ENCODE measurements at places on chromosomes 5 and 9.

DNA sequence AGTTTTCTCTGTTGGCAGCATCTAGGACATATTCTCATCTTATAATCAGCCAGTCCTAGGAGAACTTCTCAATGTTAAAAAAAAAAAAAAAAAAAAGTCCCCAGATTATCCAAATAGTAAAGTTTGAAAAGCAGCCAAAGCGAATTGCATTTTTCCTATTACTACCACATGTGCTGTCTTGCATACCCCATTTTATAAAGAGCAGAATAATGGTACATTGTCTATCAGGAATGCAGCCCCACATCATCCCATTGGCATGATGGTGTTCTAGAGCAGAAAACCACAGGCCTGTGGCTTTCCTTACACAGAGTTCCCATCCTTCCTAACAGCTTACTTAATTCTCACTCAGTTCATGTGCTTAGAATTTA, 381.6 kb downstream of the TMEM38B start:
- no peak for DNase-seq

- no peak for DNase-seq
Observed at GRCh38 chr5:137146402-137146890, 352.7 kb downstream of the SPOCK1 start.

DNA sequence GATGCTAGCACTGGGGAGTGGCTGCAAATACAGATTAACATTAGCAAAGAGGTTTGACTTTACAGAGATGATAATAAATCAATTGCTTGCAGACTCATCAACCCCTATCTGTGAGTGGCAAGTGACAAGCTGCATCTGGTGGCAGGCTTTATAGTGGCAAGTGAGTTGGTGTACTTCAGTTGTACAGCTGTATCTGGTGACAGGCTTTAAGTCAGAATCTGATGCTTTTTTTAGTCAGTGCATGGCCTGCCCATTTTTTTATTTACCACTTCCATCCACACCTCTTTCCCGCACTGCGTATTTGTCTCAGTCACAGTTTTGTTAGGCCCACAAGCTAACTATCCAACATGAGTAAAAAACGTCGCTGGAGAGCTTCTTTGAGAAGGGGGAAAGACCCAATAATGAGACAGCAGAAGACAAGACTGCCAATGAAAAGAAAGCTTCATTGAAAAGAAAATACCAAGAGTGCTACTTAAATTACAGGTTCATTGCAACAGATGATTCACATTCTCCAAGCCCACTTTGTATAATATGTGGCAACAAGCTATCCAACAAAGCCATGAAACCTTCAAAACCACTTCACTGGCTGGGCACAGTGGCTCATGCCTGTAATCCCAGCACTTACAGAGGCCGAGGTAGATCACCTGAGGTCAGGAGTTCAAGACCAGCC, 23.1 kb downstream of the ANP32B start:
- DNase-seq: no peak

- no peak for DNase-seq
Observed at GRCh38 chr5:26948921-26949320, 89.5 kb downstream of the CDH9 start.

DNA sequence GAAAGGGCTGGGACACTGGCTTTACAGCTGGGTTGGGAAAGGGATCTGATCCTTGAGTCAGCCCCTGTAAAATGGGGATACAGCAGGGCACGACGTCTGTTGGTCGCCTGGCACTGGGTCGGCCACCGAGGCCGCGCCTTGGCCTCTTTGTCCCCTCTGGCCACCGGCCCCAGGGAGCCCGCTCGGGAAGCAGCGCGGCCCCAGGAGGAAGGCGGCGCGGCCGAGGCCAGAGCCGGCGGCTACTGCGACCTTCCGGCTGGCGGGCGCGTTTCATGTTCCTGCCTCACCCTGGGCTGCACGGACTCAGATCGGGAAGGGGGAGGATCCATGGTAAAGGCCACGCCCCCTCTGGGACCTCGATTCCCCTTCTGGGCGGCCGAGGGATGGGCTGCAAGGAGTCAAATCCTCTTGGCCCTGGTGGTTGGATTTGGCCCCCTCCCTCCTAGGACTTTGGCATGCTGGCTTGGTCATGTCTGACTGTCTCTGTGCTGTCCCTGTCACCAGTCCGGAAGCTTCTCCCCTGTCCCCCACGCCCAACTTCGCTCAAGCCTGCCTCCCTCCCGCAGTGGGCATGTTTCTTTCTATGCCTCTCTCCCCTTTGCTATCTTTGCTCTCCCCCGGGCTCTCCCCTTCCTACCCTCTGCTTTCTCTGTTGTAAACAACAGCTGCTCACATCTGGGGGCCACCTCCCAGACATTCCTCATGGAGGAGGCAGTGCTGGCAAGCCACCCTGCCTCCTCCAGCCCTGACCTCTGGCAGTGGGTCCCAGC, 25.8 kb downstream of the FPGS start:
- DNase-seq: no peak

- DNase-seq: no peak
Observed at GRCh38 chr5:42948961-42949347, 91.2 kb downstream of the ANXA2R start.

GRCh38 chr5:1329111-1329579, 15.8 kb downstream of the CLPTM1L start:
- DNase-seq: no peak

GRCh38 chr9:25684321-25684720, 6.1 kb upstream of the TUSC1 start:
- DNase-seq: no peak

GRCh38 chr5:180790020-180790419, 12.6 kb downstream of the MGAT1 start:
- DNase-seq: no peak

GRCh38 chr5:96256795-96257470, 176.1 kb downstream of the PCSK1 start:
- DNase-seq: no peak

- DNase-seq: no peak
Observed at GRCh38 chr5:147659166-147659929, 123.2 kb downstream of the JAKMIP2 start.

GRCh38 chr5:73135429-73136054, 15.2 kb downstream of the TMEM171 start:
- no peak for DNase-seq

DNA sequence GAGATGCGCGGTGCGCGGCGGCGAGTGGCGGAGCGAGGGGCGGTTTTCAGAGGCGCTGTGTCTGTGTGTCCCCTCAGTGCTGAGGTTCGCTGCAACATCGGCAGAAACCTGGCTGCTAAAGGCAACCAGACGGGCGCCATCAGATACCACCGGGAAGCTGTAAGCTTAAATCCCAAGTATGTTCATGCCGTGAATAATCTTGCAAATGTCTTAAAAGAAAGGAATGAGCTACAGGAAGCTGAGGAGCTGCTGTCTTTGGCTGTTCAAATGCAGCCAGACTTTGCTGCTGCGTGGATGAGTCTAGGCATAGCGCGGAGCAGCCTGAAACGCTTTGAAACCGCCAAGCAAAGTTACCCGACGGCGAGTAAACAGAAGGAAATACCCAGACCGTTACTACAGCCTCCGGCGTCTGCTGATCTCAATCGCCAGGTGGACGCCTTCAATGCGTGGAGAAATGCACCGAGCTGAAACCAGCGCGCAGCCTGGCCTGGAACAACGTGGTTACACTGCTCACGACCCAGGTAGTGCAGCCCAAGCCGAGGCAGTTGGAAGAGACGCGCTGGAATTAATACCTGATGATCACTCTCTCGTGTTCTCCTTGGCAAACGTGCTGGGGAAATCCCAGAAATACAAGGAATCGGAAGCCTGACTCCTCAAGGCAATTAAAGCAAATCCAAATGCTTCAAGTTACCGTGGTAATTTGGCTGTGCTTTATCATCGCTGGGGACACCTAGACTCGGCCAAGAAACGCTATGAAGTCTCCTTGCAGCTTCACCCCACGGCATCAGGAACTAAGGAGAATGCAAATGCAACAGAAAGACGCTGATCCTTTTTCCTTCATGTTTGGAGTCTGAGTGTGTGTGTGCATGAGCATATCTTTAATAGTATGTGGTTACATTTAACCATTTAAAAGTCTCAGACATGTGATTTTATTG, 15.9 kb downstream of the OR2V1 start:
- DNase-seq: no peak

GRCh38 chr5:41334758-41335157, 121.4 kb upstream of the C6 start:
- DNase-seq: no peak

DNA sequence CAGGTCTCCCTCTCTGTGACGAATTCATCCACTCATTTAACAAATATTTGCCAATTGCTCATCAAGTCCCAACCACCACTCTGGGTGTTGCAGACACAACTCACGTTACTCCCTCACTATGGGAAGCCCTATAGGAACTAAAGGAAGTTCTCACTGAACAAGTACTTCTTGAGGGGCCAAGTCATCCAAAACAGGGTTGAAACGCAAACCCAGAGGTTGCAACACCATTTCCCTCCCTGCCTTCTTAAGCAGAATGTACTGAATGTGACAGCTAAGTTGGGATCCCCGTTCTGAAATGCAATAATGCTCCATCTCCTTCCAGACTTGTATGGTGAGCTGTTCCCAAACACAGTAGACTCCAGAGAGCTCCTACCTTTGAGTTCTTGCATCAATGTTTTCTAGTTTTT, 34.3 kb downstream of the EPB41L4B start:
- DNase-seq: no peak

GRCh38 chr5:35143841-35144240, 86.4 kb downstream of the PRLR start:
- DNase-seq: no peak

GRCh38 chr9:2478421-2478820, 143.2 kb upstream of the VLDLR start:
- no peak for DNase-seq

DNA sequence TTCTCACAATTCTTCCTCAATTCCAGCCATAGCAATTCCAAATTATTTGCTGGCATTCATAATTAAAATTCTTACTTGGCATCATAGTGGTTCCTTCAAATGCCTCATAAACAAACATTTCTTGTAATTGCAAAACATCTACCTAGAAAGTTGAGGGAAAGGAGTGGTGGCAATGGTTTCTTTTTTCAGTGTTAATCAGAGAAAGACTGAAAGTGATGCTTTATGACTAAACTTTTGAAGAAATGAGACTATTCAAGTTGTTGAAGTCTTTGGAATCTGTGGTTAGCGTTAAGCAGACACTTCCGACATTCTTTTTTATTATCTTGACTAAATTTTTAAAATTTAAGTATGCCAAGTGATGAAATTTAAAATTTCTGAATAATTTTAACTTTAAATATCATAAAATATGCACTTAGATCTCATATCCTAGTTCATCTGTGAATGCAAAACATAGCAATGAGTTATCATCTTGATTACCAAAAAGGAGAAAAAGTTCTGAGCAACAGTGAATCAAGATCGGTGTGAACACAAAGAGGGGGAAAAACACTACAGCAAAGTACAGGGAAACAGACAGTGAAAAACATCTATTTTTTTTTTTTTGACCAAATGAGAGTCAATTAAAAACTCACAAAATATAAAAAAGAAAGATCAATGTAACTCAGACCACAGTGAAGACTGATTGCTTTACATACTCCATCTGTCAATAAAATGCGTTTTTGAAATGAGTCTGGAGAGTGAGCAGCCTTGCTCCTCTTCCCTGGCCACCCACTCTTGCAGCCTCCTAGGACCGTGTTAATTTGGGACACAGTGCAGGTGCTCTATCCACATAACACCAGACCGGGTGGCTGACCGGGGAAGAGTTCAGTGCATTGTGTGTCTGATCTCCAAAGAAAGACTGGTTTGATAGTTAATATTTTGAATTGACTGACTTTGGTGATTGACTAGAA, 20.6 kb upstream of the IL7R start:
- DNase-seq: no peak

DNA sequence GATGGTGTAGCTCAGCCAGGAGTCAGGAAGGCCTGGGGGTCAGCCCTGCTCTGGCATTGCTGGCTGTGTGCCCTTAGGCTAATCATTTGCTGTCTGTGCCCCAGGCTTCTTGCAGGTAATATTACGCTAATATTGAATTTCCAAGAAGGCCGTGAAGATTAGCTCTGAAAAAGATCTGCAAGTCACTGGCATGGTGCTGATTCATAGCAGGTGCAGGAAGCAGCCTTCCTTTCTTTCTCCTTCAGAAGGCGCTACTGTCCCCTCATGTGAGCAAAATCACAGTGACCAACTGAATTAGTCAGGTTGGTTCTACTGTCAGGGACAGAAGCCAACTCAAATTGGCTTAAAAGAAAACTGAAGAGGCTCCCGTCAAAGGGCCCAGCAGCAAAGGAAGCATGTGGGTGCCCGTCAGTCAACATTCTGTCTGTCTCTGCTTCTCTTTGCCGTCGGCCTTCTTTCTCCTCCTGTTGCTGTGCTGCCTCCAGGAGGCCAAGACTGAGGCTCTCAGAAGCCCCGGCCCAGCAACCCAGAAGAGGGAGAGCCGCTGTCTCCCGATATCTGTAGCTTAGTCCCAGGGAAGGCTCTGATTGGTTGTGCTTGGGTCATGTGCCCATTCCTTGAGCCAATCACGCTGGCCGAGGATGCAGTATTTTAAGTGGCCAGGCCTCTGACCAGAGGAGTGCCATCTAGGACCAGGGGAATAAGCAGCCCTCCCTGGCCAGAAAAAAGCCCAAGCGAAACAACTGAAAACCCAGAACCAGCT, 67.8 kb upstream of the NEURL1B start:
- no peak for DNase-seq

- DNase-seq: no peak
Observed at GRCh38 chr9:69223605-69224004, 49.5 kb downstream of the TJP2 start.

- no peak for DNase-seq
Observed at GRCh38 chr5:156181656-156182055, 145.3 kb upstream of the SGCD start.

DNA sequence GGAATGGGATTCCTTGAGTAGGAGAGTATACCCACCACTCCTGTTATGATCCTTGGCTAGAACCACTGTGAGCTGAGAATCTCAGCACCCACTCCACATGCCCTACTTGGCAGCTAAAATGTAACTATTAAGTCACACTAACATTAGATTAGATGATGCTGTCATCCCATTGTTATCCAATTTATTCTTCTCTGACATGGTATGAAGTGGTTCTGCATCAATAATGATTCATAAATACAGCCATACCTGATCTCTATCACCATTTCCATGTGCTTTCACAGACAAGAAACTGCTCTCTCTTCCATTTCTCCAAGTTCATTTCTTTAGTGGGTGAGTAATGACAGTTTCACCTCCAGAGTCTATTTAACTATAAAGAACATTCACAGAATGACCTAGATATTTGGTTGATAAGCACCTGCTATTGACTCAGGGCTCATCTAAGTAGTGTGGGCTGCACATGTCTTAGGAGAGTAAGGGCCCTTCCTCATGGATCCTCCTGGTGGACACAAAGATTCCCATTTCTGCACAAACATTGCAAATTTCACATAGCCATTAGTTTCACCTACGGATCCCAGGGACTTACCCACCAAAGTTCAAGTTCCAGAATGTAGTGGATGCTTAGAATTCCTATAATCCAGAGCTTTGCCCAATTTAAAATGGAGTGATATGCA, 187.9 kb downstream of the EBF1 start:
- DNase-seq: no peak

- no peak for DNase-seq
Observed at GRCh38 chr9:121694600-121694999, 43.2 kb downstream of the DAB2IP start.

GRCh38 chr9:36787709-36788108, 215.0 kb downstream of the MELK start:
- DNase-seq: no peak

Data from activated CD4-positive, alpha-beta T cell treated with anti-CD3 and anti-CD28 coated beads for 1 hour (primary cell).